ENCODE measurements at places on chromosomes 3 and 15.

DNA sequence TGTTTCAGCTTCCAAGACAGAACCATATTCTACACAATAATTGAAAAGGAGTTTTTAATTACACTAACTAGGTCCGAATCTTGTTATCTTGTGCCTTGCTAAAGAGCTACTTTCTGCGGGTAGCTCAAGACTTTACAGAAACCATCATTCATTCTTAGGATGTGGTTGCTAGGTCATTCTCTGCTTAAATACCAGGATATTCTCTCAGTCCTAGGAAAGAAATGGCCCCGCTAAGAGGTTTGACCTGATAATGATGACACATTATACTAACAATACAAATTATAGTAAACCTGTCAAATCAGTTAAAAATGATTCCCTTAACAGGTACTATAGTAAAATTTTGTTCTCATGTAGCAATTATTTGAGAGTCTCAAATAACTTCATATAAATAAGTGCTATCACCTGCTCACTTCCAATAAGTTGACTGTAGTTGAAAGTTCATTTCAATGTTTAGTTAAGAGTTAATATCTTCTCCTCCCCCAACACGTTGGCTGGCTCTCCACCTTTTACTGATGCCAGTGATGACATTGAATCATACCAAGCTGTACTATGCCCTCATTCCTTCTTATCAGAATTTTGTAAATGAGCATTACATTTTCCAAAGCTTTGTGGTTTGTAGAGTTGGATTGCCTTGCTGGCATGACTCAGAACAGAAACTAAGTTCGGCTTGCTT lies 3.6 kb upstream of the C3orf85 start:
- DNase-seq = no peak

DNA sequence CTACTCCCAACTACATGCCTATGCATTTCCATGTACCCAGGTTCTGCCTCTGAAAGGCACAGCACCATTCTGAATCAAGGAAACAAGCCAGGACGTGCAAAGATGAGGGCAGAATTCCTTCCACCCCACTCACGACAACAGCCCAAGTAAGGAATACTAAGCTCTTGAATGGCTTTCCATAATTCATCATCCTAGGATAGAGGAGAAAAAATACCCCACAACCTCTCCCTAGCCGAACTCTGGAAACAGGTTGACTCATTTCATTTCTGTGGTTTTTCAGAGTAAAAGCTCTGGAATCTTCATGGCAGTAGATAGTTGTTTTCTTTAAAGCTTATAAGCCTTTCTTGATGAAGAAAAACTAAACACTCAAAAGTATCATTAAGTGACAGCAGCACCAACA lies 77.8 kb downstream of the PDZRN3 start:
- DNase-seq = no peak

DNA sequence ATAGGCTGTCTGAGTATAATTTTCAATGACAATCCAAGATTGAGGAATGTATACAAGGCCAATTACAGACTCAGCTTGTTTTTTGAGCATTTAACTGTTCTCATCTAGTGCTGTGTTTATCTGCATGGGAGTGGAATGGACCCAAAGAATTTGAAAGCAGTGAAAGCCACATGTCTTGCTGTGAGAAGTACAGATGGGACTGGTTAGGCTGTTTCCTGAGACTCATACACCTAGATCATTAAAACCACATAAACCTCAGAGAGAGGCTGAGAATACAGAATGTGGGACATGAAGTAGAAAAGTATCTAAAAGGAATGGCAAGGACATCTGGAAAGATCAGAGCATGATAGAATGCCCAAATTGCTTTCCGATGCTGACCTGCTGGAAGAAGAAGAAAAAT lies 224.6 kb downstream of the NLGN1 start:
- DNase-seq = no peak

GRCh38 chr15:58386641-58387040 lies 45.1 kb upstream of the LIPC start:
- no peak for DNase-seq

GRCh38 chr3:143786219-143787191 lies 61.8 kb downstream of the SLC9A9 start:
- peak; percentile 79 for DNase-seq

GRCh38 chr3:59601486-59601885 lies 551.7 kb upstream of the CFAP20DC start:
- DNase-seq = peak; percentile 39

- no peak for DNase-seq
Measured at GRCh38 chr3:183094711-183095110, 4.6 kb downstream of the MCCC1 start.

DNA sequence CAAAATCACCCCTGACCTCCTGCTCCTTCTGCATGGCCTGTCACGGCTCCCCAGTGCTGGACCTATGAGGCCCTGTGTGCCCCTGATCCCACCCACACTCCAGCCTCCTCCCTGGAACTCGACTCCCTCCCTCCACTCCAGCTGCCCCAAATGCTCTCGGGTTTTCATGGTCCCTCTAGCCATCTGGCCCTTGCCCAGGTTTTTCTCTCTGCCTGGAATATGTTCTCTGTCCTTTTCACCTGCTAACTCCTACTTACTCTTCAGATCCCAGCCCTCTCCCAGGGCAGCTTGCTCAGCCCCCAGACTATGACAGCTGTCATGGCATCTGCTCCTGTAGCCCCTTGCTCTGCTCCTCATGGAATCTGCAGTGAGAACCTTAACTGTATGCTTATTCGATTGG lies 30.3 kb downstream of the DUSP7 start:
- no peak for DNase-seq

GRCh38 chr15:79365765-79366164 lies 54.9 kb downstream of the TMED3 start:
- no peak for DNase-seq

DNA sequence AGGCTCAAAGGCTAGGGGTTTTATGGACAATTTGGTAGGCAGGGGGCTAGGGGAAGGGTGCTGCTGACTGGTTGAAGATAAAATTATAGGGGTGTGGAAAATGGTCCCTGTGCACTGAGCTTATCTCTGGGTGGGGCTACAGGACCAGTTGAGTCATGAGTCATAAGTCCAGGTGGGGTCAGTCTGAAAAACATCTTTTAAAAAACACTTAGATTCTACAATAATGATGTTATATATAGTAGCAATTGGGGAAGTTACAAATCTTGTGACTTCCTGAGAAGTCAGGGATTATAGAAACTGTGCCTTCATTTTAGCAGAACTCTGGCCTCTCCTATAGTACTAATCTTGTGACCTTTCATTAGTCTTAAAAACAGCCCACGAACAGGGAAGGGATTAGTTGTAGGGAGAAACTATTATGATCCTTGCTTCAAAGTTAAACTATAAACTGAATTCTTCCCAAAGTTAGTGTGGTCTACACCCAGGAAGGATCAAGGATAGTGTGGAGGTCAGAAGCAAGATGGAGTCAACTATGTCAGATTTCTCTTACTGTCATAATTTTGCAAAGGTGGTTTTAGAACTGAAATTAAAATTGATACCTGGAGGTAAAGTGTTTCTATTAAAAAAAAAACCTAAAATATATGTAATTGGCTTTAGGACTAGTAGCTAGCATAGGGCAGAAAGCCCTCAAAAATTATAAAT lies 130.1 kb downstream of the P2RY1 start:
- no peak for DNase-seq

Data from muscle of arm (tissue), 14 donors.